ENCODE measurements at places on chromosomes 11 and 22.

DNA sequence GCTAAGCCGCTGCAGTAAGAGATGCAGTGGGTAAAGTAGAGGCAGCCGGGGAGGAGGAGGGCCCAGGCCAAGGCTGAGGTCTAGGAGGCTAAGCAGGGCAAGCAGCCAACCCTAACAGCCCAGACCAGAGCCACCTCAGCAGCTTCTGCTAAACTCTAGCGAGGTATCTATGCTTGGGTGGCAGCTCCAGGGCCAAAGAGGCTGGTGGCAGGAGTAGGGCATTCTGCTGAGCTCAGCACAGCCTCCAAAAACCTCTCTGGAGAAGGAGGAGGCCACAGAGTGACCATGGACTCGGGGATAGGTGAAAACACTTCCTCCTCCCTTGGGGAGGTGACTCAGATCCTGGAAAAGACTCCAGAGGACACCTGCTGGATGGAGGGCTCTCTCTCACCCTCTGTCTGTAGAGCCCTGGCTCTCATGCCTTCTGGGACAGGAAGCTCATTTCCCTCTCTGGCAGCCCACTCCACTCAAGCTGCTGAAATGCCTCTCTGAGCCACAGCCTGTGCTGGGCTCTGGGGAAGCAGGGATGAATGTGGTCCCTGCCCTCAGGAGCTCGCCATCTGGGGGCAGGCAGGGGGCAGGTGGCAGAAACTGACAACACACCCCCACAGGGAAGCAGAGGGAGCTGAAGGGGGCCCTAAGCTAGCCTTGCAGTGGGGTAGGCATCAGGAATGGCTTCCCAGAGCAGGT lies 16.5 kb upstream of the TPBGL start:
- no peak for DNase-seq

DNA sequence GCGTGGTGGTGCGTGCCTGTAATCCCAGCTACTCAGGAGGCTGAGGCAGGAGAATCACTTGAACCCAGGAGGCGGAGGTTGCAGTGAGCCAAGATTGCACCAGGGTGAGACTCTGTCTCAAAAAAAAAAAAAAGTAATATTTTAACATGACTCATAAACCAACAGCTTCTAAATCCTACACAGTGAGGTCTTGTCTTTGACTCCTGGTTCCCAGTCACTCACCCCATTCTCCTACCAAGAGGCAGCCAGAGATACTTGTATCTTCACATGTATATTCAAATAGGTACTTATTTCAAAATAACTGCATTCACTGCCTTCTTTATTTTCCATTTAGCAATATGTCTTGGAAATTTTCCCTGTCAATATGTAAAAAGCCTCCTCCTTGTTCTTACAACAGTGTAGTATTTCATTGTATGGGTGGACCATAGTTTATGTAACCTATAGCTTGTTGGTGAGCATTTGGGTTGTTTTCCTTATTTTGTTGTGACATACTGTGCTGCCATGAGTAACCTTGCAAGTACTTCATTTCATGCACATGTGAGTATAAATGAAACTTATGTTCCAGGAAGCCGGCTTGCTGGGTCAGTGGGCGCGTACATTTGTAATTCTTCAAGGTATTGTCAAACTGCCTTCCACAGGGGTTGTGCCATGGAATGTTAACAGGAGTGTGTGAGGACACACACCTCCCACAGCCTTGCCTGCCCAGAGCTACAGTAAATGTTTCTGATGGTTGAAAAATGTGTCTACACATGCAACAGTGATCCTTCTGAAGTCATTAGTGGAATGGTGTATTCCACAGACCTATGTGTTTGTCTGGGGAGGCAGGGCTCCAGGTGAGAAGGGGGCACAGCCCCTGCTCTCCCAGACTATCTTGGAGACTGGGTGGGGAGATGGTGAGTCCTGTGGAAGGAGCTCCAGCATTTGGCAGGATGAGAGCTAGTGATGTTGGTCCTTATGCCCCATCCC lies 47.9 kb downstream of the OSBP2 start:
- no peak for DNase-seq

DNA sequence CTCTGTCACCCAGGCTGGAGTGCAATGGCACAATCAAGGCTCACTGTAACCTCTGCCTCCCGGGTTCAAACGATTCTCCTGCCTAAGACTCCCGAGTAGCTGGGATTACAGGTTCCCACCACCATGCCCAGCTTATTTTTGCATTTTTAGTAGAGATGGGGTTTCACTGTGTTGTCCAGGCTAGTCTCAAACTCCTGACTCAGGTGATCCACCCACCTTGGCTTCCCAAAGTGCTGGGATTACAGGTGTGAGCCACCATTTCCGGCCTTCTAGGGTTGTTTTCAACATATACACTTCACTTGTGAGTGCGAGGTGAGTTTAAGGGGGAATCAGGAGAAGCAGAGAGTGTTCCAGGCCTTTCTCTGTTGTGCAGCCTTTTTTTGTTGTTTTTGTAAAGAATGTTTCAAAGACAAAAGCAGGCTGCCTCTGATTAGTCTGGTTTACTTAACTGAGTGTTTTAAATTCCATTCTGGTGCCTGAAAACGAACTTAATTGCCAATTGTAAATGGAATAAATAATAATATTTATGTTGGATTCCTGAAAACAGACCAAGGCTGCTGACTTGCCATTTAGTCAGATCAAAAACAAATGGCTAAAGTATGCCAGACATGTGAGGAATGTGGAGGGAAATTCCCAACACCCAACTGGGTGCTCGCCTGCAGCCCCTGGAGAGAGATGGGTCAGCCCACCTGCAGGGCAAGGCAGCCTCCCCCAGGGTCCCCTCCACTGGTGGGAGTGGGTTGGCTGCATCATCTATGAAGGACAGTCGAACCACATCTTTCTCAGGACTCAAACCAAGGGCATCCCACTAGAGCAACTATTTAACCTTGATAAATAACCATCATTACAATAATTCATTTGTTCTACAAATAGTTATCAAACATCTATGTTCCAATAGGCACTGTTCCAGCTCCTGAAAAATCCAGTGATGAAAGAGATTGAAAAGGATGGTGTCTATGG lies 4.6 kb upstream of the RANGAP1 start:
- no peak for DNase-seq

DNA sequence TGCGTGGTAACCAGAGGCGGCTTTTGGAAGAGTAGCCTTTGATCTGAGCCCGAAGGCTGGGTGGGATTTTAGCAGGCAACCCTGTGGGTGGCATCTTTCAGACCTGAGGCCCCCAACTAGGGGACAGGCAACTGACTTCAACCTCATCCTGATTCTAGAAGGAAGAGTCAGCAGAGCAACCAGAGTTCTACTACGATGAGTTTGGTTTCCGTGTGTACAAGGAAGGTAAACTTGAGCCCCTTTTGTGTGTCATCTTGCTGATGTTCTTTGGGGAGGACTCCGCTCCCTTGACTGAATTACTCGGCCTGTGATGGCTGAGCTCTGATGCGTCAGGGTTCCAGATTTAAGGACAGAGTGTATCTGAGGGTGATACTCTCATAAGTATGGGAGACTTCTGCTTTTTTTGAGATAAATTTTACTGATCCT lies 31.6 kb downstream of the SGSM3 start:
- no peak for DNase-seq

DNA sequence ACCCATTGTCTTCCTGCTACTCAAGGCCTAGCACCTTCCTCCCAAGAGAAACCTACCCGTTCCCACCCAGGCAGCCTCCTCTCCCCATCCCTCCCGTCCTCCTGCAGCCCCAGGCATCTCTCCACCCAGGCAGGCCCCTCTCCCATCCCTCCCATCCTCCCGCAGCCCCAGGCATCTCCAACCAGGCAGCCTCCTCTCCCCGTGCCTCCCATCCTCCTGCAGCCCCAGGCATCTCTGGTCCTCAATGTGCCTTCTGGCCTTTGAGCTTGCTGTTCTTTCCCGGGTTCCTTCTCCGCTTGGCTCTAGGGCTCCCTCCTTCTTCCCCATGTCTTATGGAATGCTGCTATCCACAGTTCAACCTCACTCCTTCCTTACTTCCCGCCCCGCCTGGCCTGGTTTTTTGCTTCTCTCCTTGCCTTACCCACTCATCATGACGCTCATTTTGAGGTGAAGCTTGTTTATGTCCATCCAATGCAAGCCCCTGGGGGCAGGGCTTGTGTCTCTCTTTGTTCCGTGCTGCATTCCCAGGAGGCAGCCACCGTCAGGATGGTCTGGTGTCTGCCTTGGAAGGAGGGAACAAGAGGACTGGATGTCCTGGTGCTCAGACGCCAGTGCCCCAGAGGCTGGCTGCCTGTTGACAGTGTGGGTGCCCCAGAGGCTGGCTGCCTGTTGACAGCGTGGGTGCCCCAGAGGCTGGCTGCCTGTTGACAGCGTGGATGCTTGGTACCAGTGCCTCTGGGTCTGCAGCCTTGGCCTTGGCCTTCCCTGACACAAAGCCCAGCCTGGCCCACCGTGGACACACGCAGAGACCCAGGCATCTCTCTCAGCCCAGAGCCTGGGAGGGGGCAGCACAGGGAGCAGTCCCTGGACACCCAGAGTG lies 815.7 kb downstream of the BRD1 start:
- DNase-seq = no peak

- no peak for DNase-seq
Measured at GRCh38 chr22:20291604-20292063, 23.5 kb upstream of the RTN4R start.

DNA sequence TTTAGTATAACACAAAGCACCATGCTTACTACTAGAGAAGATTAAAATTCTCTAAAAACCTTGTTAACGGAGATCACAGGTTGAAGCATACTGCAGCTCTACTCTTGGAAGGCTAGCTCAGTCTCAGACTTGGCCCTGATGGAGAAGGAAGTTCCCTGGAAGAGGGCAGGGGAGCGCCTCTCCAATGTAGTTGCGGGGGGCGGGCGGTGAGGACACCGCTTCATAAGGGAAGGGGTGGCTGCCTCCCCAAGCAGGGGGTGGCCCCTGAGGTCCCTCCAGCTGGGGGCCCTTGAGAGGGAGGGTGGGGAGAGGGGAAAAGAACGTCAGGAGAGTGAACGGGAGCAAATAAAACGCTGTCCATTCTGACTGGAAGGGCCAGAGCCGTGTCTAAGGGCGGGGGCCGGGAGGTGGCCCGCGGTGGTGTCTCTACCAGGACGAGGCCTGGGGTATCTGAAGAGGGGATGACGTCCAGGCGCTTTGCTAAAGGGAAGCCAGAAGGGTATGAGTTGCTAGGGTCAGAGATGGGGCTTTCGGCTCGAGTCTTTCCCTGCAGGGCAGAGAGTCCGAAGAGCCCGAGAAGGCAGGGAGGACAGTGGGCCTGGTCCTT lies 553 bp upstream of the USP47 start:
- peak; percentile 41 for DNase-seq

DNA sequence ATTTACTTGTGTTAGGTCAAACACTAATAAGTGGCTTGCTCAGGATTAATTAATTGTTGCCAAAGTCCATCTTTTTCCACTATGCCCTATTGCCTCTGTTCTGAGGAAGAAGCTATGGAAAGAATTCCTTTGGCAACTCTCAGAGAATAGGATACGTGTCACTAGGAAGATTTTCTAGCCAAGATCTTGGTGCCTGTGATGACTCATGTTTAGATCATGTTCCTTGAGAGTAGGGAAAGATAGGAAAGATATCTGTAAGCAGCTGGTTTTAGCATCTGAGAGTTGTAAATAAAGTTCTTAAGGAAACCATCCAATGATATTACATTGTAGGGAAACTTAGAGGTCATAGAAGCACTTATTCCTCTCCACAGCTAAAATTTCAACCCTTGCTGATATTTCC lies 15.7 kb downstream of the SLN start:
- no peak for DNase-seq

DNA sequence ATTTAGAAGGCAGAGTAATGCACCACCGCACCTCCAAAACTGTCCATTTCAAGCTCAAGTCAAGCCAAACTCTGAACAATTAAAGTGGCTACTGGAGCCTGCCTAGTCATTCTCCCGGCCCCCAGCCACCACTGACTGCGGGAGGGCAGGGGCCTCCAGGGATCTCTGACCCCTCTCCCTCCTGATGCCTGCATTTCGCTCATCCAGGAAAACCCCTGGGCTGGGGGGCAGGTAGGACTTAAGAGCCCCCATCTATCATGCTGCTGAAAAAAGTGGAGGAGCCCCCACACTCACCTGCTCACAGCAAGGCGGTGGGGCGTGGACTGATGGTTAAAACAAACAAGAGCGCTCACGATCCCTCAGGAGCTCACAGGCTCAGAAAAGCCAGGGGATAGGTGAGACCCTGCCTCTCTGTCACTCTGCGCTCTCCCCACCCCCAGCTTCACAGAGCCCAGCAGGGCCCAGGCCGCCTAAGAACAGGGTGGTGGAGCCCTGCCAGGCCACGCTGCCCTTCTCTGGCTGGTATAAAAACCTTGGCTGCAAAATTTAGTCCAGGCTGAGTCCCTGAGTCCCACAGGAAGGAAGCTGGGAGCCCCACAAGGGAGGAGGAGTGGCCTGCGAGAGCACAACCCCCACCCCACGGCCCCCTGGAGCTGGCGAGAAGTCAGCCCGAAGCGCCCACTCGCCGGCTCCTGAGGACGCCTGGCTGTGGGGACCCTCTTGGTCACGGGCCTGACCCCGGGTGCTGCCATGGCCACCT lies 21.0 kb upstream of the MOB2 start:
- DNase-seq = no peak

DNA sequence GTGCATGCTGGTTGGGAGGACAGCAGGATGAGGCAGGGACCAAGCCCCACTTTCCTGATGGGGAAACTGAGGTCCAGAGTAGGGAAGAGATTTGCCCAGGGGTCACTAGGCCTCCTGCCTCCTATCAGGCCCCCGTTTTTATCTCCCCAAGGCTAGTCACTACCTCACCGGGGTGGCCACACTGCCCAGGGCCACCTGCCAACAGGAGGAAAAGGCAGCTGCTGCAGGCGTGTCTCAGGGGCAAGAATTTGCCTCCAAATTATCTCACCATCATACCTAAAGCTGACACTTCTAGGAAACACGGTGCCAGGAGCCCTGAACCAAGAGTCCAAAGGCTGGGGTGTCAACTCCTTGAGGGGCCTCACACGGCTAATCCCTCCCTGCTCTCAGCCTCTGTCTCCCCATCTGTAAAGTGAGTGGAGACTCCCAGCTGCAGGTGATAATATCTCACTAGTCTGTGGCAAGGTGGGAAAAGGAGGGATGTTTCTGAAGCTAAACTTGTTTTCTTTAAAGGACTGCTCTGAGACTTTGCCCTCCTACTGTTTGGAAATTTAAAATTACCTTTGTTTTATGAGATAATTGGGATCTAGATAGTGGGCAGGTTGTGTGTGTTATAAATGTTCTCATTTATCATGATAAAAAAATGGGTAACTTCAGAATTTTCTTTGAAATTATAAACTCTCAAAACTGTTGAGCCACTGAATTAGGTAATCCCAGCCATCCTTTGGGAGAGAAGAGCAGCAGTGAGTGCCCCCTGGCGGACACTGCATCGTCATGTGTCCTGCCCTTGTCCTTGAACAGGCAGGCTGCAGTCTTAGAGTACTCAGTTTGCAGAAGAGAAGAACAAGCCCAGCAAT lies 60.0 kb downstream of the MYO7A start:
- DNase-seq = peak; percentile 76

All from hematopoietic multipotent progenitor cell treated with erythropoietin and hydrocortisone succinate and interleukin-3 and kit ligand, for 8 days (in vitro differentiated cells).